ENCODE measurements at places on chromosomes 12 and 14.

DNA sequence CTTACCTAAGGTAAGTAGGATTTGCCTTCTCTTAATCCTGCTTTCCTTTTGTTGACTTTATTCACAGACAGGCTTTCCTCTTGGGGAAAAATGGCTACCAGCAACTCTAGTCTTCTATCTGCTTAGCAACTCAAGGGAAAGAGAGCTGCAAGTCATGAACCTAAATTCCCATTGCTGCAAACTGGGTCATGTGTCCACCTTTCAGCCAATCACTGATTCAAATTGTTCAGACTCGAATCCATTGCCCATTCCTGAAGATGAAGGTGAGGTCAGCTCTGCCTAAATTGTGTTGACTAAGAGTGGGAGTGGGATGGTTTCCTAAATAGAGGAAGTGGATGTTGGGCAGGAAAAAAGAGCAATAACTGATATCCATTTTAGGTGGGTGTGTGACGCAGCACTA lies 7.7 kb downstream of the FBXW8 start:
- DNase-seq = no peak

- peak; percentile 95 for DNase-seq
Observed at GRCh38 chr14:24113801-24114531, 611 bp upstream of the DCAF11 start.

DNA sequence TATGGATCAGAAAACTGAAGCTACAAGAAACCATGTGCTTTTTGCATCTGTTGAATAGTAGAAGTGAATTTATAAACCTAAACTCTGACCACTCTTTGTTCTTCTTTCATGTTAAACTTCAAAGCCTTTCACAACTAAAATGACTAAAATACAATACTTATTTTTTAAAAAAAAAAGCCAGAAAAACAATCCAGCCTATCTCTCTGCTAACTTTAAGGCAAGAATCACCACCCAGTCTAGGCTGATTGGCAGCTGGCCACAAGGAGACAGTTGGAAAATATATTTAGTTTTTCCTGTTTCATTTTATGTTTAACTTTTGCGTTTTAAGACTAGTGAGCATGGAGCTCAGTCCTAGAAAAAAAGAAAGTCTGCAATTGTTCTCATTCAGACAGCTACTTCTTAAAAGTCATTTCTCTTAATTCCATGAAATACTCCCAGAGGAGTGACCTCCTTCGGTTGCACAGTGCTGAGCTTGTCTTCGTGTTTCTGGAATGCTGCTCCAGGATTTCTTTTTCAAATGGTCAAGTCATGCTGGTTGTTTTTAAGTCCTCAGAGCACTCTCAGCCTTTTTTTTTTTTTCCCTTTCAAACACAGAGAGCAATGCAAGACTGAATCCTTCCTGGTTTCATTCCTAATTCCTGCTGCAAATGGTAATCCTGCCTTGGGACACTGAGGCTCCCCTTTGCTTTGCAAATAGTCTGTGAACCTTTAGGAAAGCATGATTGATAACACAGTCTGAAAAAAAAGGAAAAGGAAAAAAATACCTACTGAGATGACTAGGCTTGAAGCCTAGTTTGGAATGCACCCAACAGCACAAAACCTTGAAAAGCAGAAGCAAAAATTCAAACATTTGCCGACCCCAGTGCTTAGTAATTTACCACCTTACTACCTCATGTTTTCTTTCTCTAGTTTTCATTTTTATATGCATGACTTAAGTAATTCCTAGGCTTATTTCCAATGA lies 233.3 kb upstream of the DAAM1 start:
- peak; percentile 65 for DNase-seq

GRCh38 chr12:53737951-53738405 lies 10.7 kb upstream of the CALCOCO1 start:
- no peak for DNase-seq

DNA sequence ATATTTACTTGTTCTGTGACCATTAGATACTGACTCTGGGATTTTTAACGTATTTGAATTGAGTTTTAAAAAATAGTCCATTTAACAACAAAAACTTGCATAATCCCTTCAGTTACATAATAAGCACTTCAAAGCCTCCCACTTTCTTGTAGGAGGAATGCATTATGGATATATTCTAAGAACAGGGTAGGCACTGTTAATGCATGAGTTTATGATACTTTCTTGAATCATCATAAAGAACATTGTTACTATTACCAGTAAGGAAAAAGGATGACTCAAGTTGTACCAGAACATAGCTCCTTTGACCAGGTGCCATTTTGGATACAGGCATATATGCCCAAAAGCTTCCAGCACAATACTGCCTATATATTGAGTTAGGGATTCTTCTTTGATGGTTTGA lies 671.4 kb downstream of the GALC start:
- DNase-seq = no peak

DNA sequence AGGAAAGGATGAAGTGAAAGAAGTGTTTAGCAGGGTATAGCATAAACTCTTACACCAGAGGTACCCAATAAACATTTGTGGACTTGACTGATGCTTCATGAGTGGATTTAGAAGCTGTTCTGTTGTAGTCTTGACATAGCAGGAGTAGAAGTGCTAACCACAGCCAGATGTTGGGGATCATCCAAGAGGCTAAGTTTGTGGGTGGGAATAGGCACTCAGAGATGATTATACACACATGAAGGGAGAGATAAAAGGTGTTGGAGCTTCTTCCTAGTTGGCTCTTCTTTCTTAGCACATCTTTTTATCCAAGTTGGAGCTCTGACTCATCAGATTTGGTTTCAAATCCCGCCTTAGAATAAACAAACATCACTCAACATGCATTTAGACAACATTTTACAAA lies 166.7 kb upstream of the E2F7 start:
- DNase-seq = no peak

DNA sequence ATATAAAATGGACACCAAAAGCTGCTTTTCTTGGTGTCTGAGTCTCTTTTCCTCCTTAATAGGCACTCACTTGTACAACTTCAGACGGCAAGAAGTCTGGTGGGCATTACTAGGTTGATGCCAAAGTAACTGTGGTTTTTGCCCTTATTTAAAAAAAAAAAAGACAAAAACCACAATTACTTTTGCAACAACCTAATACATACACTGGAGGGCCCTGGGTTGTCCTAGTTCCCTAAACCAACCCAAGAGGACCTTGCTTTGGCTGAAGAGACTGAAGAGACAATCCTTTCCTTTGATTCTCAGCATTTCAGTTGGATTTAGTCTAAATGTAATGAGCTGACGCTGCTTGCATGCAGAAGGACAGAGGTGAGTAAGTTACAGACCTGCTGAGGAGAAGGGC lies 16.2 kb upstream of the PLEKHG3 start:
- no peak for DNase-seq

- no peak for DNase-seq
Observed at GRCh38 chr14:95849761-95850160, 26.9 kb upstream of the TUNAR start.

DNA sequence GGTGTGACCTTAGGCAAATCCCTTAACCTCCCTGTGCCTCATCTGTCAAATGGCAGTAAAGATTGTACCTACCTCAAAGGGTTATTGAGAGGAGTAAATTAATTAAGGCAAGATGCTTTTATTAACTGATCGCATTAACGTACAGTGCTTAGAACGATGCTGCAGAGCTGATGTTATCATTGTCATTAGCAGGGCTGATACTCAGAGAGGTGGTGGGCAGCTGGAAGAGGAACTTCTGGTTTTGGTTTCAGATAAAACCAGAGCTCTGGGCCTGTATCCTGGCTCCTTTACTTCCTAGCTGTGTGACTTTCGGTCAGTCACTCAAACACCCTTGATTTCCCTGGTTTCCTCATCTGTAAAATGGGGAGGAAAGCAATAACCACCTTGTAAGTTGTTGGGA lies 55.1 kb downstream of the CALM1 start:
- DNase-seq = no peak

DNA sequence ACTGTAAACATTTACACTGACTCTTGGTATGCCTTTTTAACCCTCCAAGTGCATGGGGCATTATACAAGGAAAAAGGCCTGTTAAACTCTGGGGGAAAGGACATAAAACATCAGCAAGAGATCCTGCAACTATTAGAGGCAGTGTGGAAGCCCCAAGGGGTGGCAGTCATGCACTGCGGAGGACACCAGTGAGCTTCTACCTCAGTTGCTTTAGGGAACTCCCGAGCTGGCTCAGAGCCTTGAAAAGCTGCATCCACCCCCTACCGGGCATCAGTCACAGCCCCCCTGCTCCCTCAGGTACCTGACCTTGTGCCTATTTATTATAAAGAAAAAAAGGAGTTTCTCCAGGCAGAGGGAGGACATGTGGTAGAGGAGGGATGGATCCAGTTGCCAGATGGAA lies 695.6 kb upstream of the LMO3 start:
- DNase-seq = no peak

GRCh38 chr14:69137843-69138535 lies 14.9 kb downstream of the DCAF5 start:
- DNase-seq = no peak

DNA sequence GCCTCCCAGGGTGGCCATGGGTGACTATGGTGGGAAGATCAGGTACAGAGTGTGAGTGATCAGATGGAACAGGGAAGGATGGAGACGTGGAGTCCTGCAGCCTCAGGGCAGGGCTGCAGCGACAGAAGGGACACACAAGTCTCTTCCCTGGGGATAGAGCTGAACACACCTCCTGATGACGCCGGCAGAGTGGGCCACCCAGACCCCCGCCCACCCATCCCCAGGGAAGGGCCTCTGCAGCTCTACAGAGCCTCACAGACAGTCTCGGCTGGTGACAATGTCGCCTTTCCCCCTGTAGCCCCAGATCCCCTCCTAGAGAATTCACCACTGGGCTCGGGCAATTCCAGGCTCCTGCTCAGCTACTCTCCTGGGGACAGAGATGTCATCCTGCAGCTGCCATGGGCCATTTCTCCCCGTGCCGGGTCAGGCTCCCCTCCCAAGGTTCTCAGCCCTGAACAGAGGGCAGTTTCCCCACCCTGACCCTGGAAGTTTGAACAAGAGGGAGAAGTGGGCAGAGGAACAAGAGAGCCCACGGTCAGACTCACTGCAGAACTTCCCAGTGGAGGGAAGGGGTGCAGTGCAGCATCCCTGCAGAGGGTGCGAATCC lies 115.7 kb downstream of the NCOR2 start:
- no peak for DNase-seq

GRCh38 chr12:2412305-2412643 lies 359.5 kb downstream of the CACNA1C start:
- DNase-seq = no peak

DNA sequence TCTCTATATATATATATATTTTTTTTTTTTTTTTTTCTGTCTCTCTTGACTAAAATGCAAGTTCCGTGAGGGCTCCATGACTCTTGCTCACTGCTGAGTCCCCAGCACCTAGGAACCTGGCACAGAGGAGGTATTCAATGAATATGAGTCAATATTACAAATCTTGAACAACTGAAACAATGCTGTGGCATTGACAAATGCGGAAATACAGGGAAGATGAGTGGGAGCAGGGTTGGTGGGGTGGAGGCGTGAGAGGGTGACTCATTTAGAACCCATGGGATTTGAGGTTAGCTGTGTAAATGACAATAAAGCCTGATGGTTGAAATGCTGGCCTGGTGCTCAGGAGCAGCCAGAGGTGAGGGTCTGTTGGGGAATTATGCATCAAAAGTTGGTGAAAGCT lies 121.7 kb upstream of the FUT8 start:
- DNase-seq = no peak

GRCh38 chr12:91033251-91033650 lies 24.6 kb downstream of the KERA start:
- no peak for DNase-seq

- no peak for DNase-seq
Observed at GRCh38 chr14:68282479-68283377, 463.1 kb downstream of the RAD51B start.

All from lung (tissue), 17 donors.